ENCODE measurements at places on chromosomes 3 and 15. TPM values are rescaled to one million over a fixed set of nuclear protein-coding genes. Genes with fewer than 3 reads are reported as not detected.
A peak's percentile ranks its signal among the peaks of the same experiment; 100 is the strongest.

DNA sequence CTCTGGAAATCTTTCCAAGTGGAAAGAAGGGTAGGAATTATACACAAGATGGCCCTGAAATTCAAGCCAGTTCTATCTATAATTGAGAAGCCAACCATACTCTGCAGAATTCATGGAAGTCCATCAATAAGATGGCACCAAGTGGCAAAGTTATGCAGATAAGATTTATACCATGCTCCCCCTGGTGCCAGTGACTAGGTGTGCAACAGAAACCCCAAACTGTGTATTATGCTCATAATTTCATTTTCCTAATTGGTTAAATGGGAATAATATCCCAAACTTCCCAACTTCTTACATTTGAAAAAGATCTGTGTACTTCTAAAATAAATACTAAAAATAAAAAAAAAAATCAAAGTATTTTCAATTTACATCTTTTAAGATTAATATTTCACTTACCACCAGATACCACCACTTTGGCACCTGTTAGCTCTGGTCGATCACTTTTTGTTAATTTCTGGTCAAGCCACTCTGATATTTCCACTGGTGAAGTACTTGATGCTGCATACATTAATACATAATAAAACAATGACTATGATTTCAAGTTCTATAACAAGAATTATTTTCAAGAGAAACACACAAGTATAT, 25.9 kb downstream of the ETFA start:
- H3K27ac ChIP-seq: no peak overlapping the region
- no peaks in the 10 kb centered on the region for H3K27me3 ChIP-seq
- H3K4me1 ChIP-seq: peaks cover 20% of the 10 kb centered on the region

- H3K27me3 ChIP-seq: peaks cover 38% of the 10 kb centered on the region
- no peak overlapping the region for H3K4me3 ChIP-seq
- H3K27ac ChIP-seq: no peak overlapping the region
- H3K36me3 ChIP-seq: no peaks in the 10 kb centered on the region
- DNase-seq: no peak
Observed at GRCh38 chr3:112699436-112699978, 58.6 kb upstream of the CCDC80 start.

GRCh38 chr3:155252535-155252934, 40.9 kb downstream of the STRIT1 start:
- no peaks in the 10 kb centered on the region for H3K36me3 ChIP-seq
- H3K4me1 ChIP-seq: no peaks in the 10 kb centered on the region
- no peak overlapping the region for H3K4me3 ChIP-seq
- DNase-seq: no peak

RAB6B gene
- 1.0 TPM for total RNA-seq

DNA sequence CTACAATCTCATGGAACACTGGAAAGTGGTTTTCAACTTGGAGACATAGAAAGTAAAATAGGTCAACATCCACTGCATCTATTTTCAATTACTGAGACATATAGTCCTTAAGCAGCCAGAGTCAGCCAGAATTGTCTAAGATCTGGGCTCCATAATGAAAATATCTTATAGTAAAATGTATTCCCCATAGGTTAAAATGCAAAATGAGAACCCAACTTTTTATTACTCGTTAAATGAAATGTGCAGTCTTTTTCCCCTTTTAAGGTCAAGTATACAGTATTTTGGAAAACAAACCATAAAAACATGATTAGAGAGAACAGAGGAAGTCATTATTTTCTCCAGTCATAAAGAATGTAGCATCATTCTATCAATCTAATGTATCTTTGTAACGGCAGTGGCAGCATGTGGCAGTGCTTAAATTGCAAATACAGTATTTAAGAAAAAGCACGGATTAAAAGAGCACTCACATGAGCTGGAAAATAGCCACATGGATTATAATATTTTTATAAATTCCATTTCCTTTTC, 64.4 kb upstream of the CPB1 start:
- no peaks in the 10 kb centered on the region for H3K36me3 ChIP-seq
- H3K27ac ChIP-seq: no peak overlapping the region
- H3K27me3 ChIP-seq: no peaks in the 10 kb centered on the region
- H3K4me3 ChIP-seq: no peak overlapping the region
- no peak for DNase-seq
- no peaks in the 10 kb centered on the region for H3K4me1 ChIP-seq

TM4SF18 gene
- total RNA-seq: not detected

DNA sequence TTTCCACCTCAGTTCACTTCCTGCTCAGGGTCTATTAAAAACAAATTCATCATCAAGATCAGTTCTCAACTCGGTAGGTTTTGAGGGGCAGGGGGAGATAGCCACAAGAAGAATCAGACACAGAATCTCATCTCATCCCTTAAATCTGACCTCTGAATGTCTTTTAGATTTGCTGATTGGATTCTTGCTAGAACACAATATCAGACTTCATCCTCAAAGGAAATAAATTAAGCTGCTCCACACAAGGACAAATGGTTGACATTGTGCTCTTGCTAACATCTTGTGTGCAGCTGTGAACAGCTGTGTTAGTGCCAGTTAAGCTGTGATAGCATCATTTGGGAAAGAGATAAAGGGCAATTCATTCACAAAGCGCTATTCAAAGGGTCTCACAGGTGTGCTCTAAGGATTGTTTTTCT, 184.0 kb upstream of the ADAMTS9 start:
- no peak overlapping the region for H3K4me3 ChIP-seq
- no peaks in the 10 kb centered on the region for H3K27me3 ChIP-seq
- no peak overlapping the region for H3K27ac ChIP-seq
- no peaks in the 10 kb centered on the region for H3K36me3 ChIP-seq

GOLGA6L9 gene
- 1.1 TPM for total RNA-seq

CCR1 gene
- total RNA-seq: 55.6 TPM

- peak overlapping the region; percentile 62 for H3K27ac ChIP-seq
- peaks cover 49% of the 10 kb centered on the region for H3K27me3 ChIP-seq
- peak overlapping the region; percentile 91 for H3K4me3 ChIP-seq
- no peaks in the 10 kb centered on the region for H3K36me3 ChIP-seq
- peaks cover 19% of the 10 kb centered on the region for H3K4me1 ChIP-seq
- peak; percentile 45 for DNase-seq
Observed at GRCh38 chr15:62390791-62391640, 225.9 kb upstream of the C2CD4B start.

DNA sequence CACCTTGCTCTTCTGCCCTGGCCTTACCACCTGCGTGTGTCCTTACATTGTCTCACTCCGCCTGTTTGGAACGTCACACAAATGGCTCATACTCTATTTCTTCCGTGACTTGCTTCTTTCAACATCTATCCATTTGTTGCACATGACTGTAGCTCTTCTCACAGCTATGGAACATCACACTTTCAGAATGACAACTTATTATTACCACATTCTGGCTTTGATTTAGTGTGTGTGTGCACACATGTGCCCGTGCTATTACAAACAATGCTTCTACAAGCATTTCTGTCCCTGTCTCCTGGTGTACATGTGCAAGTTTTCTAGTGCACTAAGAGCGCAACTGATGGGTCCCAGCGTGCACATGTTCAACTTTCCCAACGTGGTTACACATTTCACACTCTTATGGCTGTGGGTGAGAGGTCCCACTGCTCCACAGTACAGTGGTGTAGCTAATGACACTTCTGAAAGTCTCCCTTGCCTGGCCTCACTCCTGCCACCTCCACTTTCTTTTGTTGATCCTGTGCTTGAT, 37.8 kb downstream of the PTH1R start:
- peaks cover 40% of the 10 kb centered on the region for H3K36me3 ChIP-seq
- no peaks in the 10 kb centered on the region for H3K27me3 ChIP-seq
- H3K4me1 ChIP-seq: peaks cover 32% of the 10 kb centered on the region

DNA sequence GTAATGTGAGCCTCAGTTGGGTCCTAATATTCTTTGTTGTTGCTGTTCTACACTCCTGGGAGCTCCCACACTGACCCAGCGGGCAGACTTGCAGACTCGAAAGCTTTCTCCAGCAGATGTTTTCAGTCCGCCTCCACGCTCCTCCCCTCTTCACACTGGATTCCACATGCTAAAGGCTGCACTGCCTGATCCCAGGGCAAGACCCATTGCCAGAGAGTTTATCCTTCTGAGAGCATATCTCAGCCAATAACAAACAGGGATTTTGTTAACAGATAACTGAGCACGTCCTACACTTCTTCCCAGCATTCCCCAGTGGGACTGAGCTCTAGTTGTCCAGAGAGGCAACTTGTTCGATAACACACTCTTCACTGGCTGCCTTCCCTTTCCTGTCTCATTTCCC, 8.0 kb upstream of the COL6A6 start:
- no peak for DNase-seq
- H3K36me3 ChIP-seq: no peaks in the 10 kb centered on the region
- no peaks in the 10 kb centered on the region for H3K4me1 ChIP-seq
- peaks cover 39% of the 10 kb centered on the region for H3K27me3 ChIP-seq
- H3K4me3 ChIP-seq: no peak overlapping the region

LTF gene
- not detected for total RNA-seq

DNA sequence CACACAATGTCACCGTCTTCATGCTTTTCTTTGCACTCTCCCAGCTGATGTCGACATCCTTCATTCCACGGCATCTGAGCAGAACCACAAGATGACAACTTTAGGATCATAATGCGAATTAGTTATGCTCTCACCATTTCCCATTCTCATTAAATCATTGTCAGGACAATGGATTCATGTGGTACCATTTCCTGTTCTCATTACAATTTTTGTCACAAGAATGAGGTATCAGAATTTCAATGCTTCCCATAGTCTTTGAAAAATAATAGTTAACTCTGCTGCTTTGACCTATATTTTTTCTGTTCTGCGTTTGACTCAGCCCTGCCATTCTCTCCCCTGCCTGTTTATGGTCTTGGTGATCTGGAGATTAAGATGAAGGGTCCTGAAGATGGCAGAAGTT, 175.7 kb upstream of the MDFIC2 start:
- no peak overlapping the region for H3K4me3 ChIP-seq
- DNase-seq: no peak
- H3K4me1 ChIP-seq: no peaks in the 10 kb centered on the region
- H3K27ac ChIP-seq: no peak overlapping the region
- H3K27me3 ChIP-seq: peaks cover 2% of the 10 kb centered on the region

All from activated CD8-positive, alpha-beta memory T cell treated with anti-CD3 and anti-CD28 coated beads, Interleukin-2, amount 10 ng/mL, durations not matched to agents 7 days and 5 days (primary cell).